GOT3 (cell line): ENCODE measurements at places on chromosomes 16 and 17.

GRCh38 chr17:66915204-66915611, 49.3 kb upstream of the CACNG4 start:
- no peak for DNase-seq

DNA sequence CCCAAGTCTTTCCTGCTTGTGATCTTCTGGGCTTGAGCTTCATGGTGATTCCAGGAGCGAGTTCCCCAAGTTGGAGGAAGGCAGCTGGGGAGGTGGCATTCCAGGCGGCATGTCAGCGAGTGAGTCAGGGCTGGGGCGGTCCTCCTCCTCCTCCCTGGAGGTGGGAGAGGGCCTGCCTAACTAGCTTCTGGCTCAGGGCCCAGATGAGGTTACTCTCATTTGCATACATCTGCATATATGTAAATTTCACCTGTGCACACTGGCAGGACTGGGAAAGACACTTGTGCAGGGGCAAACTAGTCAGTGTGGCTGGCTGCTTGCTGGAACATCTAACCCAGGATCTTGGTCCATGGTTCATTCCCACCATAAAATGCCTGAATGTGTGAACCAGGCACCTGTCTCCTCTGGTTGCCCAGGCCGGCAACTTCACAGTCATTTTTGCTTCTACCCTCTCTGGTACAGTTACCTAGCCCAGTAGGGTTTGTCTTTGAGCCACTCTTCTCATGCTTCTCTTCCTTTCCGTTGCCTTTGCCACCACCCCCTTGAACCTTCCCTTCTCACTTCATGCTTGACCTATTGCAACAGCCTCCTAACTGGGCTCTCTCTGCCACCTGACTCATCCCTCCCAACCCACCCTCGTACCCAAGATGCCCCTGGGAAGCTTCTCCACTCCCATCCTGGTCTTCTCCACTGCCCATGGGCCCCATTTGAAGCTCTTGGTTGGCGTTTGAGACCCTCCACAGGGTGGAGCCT, 9.6 kb upstream of the DLX4 start:
- DNase-seq = no peak

DNA sequence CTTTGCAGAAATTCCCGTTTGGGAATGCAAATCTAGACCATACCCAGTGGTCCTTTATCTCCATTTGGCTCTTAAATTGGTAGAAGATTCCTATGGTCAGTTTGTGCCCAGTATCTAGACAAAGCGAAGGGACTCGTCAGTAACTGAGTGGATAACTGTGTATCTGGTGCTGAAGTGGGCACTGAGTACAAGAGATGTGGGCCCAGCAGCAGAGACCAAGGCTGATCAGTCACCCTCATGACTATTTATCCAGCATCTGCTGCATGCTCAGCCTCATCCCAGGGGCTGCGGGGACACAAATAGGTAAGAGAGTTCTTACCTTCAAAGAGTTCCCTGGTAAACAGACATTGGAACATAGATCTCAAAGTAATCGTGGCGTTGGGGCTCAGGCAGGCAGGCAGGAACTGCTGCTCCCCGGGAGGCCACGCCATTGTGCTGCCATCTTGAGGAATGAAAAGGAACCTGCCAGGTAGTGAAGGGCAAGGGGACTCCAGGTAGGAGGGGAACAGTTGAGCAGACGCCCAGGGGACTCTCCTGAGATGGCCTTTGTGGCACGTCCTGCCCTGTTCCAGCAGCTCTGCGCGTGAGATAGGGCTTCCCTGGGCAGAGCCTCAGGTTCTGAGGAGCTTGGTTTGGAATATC, 10.3 kb downstream of the NT5M start:
- DNase-seq = no peak

DNA sequence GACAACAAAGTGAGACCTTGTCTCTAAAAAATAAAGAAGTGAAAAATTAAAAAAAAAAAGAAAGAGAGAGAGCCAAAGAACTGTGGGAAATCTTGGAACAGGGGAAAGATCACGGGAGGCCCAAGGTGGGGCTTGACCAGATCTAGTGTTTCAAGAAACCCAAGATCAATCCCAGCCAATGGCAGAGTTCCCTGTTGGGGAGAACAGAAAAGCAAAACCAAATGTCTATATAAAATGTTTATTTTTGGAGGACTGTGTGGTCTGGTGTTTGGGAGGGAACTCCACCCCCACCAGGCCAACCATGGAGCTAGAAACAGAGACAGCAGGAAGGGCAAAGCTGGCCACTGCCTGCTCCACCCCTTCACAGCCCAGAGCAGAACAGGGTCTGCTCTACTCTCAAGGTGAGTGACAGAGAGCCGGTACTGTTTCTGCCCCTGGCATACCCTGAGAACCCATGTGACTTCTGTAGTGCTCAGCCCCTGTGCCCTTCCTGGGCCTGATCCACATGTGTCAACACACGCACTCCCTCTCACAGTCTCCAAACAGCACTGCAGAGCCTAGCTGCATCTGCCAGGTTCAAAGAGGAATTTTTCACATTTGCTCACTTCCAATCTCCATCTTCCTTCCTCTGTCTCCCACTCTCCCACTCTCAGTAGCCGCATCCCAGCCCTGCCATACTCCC, 3.7 kb downstream of the TMEM101 start:
- no peak for DNase-seq

DNA sequence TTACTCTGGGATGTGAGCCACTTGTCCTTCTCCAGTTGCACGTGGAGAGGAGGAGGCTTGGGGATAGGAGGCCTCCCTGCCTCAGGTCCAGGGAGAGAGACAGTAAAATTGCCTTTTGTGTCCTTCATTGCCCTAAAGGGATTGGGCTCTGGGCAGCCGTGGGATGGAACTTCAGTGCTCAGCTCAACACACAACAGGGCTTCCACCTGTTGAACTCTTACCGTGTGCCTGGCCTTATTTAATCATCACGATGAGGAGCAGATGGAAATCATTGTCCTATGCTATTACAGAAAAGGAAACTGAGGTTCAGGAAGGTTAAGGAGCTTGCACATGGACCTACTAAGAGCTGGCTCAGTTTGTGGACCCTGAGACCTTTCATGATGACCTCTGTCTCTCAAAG, 92.4 kb upstream of the CDC42EP4 start:
- no peak for DNase-seq

- DNase-seq = no peak
Measured at GRCh38 chr16:68961778-68962402, 118.6 kb downstream of the TANGO6 start.

DNA sequence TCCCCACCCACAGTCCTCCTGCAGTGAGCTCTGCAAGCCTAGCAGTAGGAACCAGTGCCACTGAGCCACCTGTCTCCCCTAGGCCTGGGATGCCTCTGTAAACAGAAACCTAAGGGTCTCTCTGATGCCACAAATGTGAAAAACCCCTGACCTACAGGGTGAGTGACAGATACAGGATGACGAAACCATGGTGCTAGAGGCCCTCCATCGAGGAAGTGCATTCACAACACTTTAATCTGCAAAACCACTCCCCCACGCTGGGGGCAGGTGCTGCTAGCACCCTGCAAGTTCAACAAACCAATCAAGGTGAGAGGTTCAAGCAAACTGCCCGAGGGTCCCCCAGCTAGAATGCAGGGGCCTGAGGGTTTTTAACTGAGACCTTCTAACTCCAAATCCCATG, 59.5 kb downstream of the CDYL2 start:
- no peak for DNase-seq

DNA sequence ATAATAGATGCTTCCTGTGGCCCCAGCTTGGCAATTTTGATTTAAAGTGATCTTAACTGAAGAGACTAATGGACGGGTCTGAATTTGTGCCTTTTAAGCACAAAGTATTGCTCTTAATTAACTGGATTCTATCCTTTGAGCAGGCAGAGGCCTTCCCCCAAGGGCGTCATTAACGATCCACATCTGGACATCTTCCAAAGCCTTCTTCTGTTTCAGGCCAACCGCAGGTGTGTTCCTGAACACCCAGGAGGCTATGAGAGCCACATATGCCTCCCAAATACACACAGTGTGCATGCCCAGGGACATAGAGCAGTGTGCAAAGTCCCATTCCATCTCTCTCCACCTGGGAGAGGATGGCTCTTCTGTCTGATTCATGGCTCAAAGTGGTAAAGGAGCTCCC, 42.3 kb downstream of the MAPT start:
- DNase-seq = no peak

DNA sequence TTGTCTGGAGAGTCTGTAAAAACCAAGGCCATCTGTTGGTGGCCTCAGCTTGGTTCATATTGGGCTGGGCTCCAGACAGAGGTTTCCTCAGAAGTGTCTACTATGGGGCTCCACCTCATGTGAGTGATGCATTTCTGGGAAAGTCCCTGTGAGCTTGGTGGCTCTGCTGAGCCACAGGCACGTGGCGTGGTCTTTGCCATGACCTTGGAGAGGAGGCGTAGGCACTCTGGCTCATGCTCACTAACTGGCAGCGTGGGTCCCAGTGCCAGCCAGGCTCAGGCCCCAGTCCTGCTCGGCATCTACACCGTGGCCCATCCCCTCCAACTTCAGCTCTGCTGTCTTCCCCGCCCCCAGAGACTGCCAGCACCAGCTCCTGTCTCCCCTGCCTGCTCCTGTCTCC, 10.7 kb upstream of the SMTNL2 start:
- no peak for DNase-seq

GRCh38 chr16:89409161-89409711, 81.1 kb downstream of the ANKRD11 start:
- no peak for DNase-seq

GRCh38 chr17:57984261-57984890, 3.7 kb downstream of the VEZF1 start:
- DNase-seq = no peak
